ENCODE measurements at places on chromosomes 1 and 21.

DNA sequence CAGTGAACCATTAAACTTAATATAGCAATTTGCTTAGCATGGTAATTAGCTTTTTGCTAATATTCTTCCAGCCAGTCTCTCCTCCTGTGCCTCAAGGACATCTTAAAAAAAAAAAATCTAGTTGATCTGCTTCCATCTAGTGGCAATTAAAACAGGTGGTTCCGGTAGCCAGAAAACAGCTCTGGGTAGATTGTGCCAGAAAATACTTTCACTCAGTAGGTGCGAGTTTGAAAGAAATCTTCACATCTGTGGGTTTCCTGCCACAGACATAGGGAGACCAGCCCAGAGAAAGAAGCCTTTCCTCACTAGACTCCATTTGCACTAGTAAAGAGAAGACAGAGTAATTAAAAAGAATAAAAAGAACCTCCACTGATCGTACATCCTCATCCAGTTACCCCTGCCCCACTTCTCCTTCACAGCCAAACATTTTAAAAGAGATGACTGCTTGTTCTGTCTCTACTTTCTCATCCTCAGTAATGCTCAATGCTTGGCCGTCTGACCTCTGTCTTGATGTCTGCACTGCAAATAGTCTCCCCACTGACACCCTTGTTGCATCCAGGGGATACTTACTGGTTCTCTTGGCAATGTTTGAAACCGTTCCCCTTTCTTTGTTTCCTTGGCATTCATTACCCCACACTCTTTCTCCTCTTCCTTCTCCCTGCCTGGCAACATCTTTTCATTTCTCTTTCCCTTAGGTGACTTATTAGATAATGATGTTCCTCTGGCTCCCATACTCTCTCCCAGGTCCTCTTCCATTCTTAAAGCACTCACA lies 16.9 kb downstream of the SELL start:
- no peak for DNase-seq

GRCh38 chr21:34946385-34946840 lies 102.7 kb downstream of the RUNX1 start:
- DNase-seq: no peak

- no peak for DNase-seq
Observed at GRCh38 chr1:10497109-10497508, 22.4 kb downstream of the PEX14 start.

DNA sequence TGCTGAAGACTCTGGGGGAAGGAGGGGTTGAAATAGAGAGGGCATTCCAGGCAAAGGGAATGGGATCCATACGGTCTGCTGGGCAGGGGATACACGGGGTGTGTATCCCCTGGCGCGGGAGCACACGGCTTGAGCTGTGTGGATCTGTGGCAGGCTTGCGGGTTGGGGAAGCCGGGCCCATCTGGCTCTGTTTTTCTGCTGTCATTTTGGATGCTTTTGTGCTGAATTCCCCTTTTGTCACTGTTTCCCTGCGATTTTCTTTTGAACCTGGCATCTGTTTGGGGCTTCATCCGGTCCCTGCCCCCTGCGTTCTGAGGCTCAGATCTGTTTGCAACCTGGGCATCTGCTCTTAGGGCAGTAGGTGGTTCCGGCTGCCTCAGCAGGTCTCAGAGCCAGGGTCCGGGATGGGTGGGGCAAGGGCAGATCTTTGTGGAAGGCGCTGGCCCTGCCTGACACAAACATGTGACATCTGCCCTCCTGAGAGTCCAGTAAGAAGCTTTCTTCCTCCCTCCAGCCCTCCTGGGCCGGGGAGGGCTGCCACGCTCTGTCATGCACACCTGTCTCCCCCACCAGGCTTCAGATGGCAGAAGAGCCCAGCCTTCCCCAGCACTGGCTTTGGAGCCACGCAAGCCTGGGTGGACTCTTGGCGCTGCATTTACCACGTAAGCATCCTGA lies 84.0 kb downstream of the IGSF21 start:
- DNase-seq: no peak

GRCh38 chr1:67726224-67726623 lies 41.2 kb downstream of the GADD45A start:
- no peak for DNase-seq

GRCh38 chr21:46058431-46059145 lies 39.3 kb upstream of the COL6A2 start:
- DNase-seq: no peak

DNA sequence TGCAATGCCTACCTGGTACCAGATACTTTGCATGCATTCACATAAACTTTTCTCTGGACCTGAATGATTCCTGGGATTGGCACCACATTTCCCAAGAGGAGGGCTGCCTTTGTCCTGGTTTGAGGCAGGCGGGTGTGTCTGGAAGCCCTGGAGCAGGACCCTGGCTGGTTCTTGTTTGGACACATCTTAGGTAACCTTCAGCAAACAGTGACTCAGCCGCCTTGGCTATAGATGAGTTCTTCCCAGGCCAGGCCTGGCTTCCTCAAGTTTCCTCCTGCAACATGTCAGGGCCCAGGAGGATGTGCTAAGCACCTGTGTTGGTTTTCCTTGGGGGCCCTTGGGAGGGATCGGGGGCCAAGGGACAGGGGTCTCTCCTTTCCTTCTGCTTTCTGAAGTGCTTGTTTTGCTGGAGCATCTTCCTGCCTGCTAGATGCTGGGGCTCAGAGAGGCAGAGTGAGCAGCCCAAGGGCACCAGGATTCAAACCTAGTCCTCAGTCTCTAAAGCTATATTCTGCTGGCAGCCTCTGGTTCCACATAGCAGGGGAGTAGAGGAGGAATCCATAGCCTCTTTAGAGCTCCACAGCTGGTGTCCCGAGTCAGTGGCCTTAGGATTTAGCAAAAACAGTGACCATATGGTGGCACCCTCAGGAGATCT lies 38.2 kb downstream of the PAX7 start:
- no peak for DNase-seq

GRCh38 chr1:152348447-152348846 lies 11.4 kb downstream of the FLG2 start:
- DNase-seq: no peak

Data from GM20000 (cell line).